ENCODE measurements at places on chromosomes 13 and 19. TPM values are rescaled to one million over a fixed set of nuclear protein-coding genes. Genes with fewer than 3 reads are reported as not detected.

GRCh38 chr13:50537029-50537428, 306.5 kb downstream of the DLEU7 start:
- DNase-seq: no peak
- peaks cover 5% of the 10 kb centered on the region for H3K4me1 ChIP-seq
- peaks cover 17% of the 10 kb centered on the region for H3K27me3 ChIP-seq
- H3K36me3 ChIP-seq: peaks cover 19% of the 10 kb centered on the region
- no peak overlapping the region for H3K4me3 ChIP-seq

DNA sequence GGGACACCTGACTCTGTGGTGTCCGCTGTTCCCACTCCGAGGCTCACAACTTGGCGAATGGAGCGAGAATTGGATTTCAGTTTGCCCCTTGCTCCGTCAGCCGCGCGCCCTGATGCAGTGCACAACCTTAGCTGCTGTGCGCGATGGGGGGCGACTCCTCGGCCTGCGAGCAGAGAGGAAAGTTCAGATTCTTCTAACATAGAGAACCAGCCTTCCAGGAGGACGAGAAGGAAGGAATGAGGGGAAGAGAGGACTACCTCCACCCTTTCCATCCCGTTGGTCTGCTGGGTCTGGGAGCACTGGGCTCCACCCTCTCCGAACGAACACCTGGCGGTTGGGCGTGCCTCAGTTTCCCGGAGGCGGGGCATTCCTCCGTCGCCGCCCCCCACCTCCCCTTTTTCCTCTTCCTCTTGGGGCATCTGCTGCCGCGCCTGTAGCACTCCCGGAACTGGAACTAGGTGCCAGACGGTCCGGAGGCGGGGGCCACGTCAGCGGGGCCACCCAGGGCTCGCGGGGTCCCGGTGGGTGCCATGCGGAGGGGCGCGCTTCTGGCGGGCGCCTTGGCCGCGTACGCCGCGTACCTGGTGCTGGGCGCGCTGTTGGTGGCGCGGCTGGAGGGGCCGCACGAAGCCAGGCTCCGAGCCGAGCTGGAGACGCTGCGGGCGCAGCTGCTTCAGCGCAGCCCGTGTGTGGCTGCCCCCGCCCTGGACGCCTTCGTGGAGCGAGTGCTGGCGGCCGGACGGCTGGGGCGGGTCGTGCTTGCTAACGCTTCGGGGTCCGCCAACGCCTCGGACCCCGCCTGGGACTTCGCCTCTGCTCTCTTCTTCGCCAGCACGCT, at the start of gene KCNK6:
TSS of gene KCNK6 (plus strand) at position 425 of the 838 bp plus-strand sequence. CDS start at position 531, 106 bp downstream.
- peaks cover 6% of the 10 kb centered on the region for H3K36me3 ChIP-seq
- H3K4me1 ChIP-seq: peaks cover 45% of the 10 kb centered on the region
- peak within 1 kb of the TSS; percentile 73 for H3K27ac ChIP-seq
- no peaks in the 10 kb centered on the region for H3K27me3 ChIP-seq

- no peak overlapping the region for H3K4me3 ChIP-seq
- no peaks in the 10 kb centered on the region for H3K36me3 ChIP-seq
- H3K4me1 ChIP-seq: peaks cover 3% of the 10 kb centered on the region
- DNase-seq: no peak
- no peak overlapping the region for H3K27ac ChIP-seq
Measured at GRCh38 chr19:10984166-10984735, 23.4 kb downstream of the SMARCA4 start.

DNA sequence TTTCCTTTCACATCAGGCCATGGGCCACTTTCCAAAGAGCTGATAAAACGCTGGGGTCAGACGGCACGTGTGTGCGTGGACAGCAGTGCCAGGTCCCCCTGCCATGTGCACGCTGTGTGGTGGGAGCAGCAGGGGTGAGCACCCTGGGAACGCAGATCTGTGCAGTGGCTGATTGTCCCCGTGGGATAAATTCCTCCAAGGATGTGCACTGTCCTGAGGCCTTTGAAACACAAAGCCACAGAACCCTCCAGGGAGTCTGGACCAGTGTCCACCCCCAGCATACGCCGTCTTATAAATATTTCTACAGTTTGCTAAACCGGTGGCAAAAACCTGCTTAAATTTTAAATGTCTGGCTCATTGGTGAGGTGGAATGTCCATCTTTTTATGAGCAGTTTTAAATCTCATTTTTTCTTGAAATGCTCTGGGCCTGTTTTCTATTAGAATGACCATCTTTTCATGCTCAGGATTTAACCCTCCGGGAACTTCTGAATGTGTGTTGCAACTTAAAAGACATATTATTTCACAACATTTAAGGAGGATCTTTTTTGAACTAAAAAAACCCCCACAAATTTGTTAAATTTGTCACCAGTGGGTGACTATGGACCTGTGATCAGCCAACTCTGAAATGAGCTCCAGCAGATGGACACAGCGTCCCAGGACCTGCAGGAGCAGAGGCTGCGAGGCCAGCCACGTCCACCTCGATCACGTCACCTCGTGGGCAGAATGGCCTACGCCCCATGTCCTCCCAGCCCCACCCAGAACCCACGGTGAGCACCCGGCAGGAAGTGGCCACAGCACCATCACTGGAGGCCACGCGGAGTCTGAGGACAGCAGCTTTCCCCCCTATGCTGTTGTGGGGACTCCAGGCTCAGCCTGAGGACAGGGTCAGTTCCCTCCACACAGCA, 68.6 kb downstream of the RASA3 start:
- no peak for DNase-seq
- peak overlapping the region; percentile 76 for H3K4me3 ChIP-seq
- H3K4me1 ChIP-seq: peaks cover 45% of the 10 kb centered on the region

Gene CAPN12
- total RNA-seq: 22.7 TPM

Gene TEX30
- total RNA-seq: 22.2 TPM

Gene SWSAP1
- total RNA-seq: 3.0 TPM
